ENCODE measurements at places on chromosomes 12 and 14.

DNA sequence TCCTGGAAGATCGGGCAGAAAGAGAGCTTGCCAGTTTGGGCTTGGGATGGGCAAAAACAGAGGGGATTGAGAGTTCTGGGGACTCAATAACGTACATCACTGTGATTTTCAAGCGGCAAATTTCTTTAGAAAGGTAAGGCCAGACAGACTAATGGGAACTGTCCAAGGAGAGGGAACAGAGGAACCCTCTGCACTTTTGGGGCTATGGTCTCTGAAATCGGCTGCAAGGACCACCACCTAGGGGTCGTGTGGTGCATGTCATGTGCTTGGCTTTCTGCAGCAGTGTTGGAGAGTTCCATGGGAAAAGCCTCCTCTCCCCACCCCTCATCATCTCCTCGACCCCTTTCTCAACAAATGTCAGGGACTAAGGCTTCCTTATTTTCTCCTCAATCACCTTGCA, 79.6 kb downstream of the PPM1A start:
- DNase-seq: no peak

DNA sequence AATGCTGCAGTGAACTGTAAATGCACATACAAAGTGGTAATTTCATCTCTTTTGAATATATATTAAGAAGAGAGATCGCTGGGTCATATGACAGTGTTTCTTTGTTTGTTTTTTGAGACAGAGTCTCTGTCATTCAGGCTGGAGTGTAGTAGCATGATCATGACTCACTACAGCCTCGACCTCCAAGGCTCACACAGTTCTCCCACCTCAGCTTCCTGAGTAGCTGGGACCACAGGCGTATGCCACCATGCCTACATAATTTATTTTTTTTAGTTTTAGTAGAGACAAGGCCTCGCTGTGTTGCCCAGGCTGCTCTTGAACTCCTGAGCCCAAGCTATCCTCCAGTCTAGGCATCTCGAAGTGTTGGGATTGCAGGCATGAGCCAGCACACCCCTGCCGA, 62.4 kb upstream of the ACSS3 start:
- no peak for DNase-seq

DNA sequence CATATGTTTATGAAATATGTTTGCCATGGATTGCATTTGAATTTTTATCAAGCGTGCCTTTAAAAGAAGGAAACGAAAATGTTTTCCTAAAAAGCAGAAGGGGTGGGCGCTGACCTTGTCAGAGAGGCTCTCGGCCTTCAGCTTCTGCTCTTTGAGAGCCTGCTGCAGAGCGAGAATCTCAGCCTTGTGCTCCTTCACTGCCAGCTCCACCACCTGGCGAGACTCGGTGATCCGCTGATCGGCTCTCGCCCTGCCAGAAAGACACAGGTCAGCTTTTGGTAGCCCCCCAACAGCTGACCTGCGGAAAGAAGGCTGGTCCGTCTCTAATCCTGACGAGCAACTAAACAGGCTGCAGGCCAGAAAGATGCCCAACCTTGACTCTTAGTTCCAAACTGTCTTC, 62.4 kb downstream of the PRKAB1 start:
- DNase-seq: no peak

DNA sequence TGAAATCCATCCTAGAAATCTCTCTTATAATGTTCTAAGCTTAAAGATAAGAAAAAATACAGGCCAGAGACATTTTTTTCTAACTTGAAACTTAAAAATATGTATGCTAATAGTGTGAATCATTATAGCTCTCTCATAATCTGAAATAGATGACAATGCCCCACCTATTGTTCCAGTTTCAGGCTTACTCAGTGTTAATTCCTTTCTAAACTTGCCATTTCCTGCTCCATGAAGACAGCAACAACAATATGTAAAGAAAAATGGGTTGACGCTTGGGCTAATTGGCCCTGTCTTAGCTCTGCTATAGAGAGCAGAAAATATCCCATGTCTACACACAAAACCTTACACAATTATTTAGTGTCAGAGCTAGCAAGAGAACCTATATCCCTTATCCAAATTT, 37.1 kb downstream of the LMO3 start:
- no peak for DNase-seq

DNA sequence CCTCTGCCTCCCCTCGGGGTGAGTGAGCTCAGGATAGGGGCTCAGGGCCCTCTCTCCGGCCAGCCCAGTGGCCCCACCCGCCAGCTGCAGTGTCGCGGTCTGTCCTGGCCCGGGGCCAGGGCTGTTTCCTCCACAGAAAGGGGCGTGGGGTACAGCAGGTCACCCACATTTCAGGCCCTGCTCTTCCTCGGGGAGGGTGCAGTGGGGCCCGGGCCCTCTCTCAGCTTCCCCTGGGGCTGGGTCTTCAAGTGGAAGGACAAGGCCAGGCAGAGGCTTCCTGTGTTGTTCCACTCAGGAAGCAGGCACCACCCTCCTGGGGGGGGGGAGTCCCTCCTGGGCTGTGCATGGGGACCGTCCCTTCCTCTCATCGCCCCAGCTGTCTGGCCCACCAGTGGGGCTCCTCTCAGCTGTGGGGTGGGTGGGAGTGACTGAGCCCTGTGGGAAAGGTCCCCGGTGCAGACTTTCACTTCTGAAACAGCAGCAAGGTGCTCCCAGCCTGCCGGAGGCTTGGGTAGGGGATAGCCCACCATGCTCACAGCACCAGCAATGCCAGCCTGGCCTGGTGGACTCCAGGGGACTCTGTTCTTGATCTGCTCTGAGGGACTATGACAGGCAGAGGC, 3.7 kb downstream of the GPR132 start:
- DNase-seq: peak; percentile 40

DNA sequence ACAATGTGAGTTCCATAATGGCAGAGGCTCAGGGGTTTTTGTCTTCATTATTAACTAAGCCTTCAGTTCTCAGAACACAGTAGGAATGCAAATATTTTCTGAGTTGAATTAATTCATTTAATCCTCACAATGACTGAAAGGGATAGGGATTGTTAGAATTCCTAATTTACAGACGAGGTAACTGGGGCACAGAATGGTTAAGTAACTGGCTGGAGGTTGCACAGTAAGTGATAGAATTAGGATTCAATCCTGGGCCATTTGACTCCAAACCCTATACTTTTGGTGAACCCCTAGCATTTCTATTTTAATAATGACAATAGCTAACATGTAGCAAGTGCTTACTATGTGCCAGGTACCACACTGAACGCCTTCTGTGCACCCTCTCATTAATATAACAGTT, 163.1 kb downstream of the PPM1H start:
- no peak for DNase-seq

- DNase-seq: peak; percentile 50
Measured at GRCh38 chr14:52094546-52095271, 25.9 kb upstream of the NID2 start.

- DNase-seq: no peak
Measured at GRCh38 chr12:97552410-97553121, 90.0 kb downstream of the RMST start.

GRCh38 chr12:92068459-92068858, 77.2 kb downstream of the BTG1 start:
- no peak for DNase-seq

- DNase-seq: no peak
Measured at GRCh38 chr14:91231446-91231845, 13.1 kb downstream of the GPR68 start.

GRCh38 chr14:66078006-66078405, 408.2 kb upstream of the CCDC196 start:
- no peak for DNase-seq

- DNase-seq: no peak
Measured at GRCh38 chr14:47262801-47263200, 412.6 kb downstream of the MDGA2 start.

- no peak for DNase-seq
Measured at GRCh38 chr12:122820838-122821271, 14.4 kb upstream of the HIP1R start.

GRCh38 chr12:51187370-51187987, 14.5 kb upstream of the TFCP2 start:
- no peak for DNase-seq

GRCh38 chr12:132450418-132451171, 39.4 kb upstream of the FBRSL1 start:
- peak; percentile 86 for DNase-seq

DNA sequence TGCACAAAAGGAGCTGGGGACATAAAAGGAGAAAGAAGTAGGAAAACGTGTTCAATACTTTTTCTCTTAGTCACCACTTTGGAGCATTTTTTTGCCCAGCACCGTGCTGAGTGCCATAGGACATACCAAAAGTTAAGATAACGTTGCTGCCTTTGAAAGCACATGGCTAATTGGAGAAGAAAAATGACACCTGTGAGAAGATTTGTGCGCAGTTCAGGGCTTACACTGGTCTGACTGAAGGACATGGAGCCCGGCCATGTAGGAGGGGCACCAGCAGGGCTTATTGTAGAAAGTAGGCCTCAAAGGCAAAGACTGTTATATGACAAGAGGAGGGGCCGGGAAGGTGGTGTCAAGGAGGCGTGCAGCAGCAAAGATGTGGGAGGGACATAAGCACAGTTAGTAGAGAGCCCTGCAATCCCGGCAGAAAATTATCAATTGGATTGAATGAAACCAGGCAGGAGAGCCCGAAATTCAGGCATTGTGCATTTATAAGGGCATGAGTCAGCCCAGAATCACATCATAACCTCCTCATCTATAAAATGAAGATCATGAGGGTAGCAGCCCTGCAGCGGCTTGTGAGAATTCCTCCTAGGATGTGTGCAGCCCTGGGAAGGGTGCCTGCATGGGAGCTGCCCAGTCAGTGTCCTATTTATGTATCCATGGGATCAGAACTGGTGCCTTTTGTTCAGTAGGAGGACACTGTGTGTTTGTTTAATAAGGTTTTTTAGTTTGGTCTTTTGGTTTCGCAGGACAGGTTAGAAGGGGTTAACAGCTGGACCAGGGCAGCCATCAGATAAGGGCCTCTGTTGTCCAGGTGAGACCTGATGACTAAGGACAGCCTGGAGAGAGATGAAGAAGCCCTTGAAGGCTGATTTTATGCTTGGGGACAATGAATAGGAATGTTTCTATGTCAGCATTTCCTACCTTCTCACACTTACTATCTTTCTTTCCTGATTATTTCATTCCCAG, 122.4 kb downstream of the GPR135 start:
- no peak for DNase-seq

DNA sequence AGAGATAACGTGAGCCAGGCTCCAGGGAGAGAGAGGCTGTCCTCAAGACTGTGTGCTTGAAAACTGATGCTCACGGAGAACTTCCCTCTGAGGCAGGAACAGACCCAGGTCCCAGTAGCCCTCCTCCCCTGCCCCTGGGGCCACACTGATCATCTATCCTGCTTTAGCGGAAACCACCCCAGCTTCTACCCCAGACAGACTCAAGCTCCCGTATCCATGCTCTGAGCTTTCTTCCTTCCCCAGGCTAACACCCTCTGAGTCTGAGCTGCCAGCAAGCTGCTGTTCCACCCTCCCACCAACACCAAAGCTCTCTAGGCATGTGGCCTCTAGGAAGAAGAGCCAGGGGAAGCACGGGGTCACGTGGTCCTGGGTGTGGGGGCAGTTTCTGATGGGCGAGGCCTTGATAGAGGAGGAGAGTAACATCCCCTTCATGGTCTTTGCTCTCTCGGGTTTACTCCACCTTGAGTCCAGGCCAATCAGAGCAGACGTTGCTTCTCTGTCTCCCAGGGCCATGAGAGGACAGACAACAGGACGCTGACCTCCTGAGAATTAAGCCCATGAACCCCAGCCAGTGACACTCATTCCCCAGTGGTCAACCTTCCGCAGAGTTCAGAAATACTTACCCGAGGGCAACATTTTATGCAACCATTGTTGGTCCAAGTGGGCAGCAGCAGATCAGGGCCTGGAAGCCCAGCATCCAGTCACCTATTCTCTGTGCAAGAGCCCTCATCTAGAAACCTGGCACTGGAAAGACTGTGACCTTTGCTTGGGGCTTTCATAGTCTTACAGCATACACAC, 1.4 kb downstream of the PCK2 start:
- DNase-seq: no peak

DNA sequence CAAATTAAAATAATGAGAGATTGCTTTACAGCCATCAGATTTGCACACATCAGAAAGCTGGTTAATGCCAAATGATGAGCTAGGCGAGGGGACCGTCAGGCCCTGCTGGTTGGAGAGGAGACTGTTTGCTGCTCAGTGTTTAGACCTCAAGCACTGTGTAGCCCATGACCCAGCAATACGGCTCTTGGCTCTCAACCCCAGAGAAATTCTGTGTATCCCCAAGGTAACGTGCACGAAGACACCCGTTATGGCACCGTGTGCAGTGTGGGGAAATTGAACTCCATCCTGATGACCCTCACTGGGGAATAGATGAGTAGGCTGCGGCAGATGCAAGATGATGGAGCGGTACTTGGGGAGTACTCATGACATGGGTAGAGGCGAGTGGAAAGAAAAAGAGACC, 55.7 kb downstream of the EID3 start:
- no peak for DNase-seq

DNA sequence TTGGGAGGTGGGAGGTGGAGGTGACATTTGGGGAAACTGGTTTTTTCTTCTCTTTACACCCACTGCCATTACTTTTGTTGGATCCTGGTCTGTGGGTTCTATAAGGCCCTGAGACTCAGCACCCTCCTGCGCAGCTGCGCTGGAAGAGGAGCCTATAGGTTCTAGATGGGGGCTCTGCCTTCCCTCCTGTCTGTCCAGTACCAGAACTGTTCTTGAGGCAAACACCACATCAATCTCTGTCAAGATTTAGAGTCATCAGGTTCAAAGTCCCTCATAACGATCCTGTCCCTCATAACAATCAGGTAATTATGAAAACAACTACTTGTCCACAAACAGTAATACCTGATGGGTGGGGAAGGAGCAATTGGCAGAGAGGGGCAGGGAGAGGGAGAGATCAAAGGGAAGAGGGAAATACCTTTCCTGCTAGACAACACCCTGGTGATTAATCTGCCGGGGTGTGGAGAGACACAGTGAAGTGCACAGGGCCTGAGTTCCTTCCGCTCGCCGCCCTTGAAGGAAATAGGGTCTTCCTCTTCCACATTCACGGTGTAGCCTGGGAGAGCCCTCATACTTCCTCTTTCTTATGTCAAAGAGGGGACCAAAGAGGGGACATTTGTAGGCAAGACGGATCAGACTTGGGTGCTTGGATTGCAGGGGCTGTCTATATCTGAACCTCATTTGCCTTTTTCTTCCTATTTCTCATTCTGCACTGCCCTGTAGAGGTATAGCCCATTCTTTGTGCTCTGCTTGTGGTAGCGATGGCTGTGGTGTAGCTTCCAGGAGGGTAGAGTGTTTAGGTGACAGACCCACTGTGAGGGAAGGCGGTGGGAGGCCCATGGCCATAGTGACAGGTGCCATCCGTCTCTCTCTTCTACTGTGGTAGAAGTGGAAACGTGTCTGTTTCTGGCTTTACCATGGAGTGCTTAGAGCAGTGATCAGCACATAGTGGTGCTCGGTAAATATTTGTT, 12.6 kb downstream of the GPRC5A start:
- DNase-seq: no peak

- DNase-seq: no peak
Measured at GRCh38 chr12:132056320-132056719, 87.8 kb downstream of the DDX51 start.

GRCh38 chr12:101671833-101672232, 25.6 kb upstream of the CHPT1 start:
- DNase-seq: no peak

DNA sequence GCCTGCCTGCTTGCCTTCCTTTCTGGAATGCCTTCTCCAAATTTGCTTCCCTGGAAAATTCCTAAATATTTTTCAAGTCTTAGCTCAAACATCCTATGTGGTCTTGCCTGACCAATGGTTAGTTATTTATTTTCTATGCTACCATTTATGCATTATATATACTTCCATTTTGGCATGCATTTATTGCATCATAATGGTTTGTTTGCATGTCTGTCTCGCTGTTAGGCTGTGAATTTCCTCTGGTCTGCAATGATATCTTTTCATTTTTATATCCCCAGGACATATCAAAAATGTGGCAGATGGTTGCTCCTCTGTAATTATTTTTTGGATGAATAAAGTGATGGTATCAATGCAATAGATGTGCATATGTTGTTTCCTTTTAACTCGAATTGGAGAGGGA, 30.5 kb downstream of the ATL1 start:
- DNase-seq: no peak
